Activated naive CD8-positive, alpha-beta T cell treated with anti-CD3 and anti-CD28 coated beads, Interleukin-2, amount 10 ng/mL, durations not matched to agents 7 days and 5 days (primary cell): ENCODE measurements at places on chromosomes 1 and 21.

DNA sequence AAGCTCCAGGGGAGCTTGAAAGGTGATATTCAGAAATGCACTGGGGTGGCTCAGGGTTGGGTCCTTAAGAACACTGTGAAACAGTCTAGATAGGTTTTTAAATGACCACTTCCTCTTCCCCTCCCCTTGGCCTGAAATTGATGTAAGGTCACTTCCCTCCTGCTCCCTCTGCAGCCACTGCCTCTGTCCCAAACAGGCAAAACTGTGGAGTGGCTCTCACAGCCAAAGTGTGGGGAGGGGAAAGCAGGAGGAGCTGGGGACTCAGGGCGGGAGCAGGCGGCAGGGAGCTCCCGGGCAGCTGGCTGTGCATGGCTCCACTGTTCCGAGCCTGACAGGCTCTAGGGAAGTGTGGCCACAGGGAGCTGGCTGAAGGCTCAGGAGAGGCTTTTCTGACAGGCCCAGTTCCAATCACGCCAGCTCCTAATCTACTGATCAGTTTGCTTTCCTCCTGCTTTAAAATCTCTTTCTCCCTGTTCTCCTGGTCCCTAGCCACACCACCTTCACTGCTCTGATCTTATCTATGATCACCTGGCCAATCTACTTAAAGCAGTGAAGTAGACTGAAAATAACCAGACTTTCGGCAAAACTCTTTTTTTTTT is 5.1 kb upstream of the CSRP1 start:
- no peak for DNase-seq

GRCh38 chr1:214719207-214719606 is 116.2 kb downstream of the CENPF start:
- no peak for DNase-seq

- DNase-seq = no peak
Observed at GRCh38 chr1:181658581-181658980, 175.3 kb downstream of the CACNA1E start.

DNA sequence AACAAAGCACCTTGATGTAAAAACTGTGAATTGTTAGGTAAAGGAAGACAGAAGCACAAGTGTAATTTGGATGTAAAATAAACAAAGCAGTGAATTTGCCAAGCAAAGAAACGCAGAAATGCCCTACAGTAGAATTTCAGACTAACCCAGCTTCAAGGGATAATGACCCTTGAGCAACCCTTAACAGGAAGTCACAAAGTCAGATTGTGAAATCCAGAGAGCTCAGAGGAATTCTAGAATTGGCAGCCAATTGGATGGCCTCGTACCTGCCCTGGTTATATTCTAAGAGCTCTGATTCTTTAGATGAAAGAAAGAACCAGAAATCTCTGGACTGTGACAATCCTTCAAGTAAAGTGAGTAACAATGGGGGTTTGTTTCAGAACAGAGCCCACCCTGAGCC is 152.7 kb upstream of the CHRM3 start:
- DNase-seq = no peak

GRCh38 chr1:166080277-166080966 is 86.4 kb downstream of the FAM78B start:
- DNase-seq = no peak

DNA sequence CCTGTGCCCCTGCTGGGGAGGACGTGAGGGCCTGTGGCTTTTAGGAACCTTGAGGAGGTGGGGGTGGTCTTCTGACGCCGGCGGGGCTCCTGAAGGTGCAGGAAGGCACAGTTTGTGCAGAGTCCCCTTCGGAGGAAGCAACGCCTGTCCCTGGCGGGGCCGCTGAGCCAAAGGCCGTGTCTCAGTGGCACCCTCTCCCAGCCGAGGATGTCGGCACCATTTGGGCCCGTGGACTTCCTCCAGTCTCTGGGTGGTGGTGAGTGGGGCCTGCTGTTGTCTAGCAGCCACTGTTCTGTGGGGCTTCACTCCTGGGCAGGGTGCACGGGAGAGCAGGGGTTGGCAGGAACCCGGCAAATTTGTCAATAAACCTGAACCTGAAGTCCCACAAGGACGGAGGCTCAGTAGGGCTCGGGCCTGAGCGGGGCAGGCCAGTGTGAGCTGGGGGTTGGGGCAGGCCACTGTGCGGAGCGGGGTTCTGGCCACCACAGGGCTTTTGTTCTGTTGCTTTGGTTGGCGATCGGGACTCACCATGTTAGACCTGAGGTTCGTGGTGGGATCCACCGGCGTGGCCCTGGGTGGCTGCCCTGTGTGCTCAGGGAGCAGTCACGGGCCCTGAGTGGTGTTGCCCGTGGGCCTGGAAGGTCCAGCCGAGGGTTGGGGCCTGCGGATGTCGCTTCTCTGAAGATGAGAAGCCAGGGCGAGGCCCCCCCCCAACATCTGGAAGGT is 64.8 kb downstream of the SKI start:
- no peak for DNase-seq

DNA sequence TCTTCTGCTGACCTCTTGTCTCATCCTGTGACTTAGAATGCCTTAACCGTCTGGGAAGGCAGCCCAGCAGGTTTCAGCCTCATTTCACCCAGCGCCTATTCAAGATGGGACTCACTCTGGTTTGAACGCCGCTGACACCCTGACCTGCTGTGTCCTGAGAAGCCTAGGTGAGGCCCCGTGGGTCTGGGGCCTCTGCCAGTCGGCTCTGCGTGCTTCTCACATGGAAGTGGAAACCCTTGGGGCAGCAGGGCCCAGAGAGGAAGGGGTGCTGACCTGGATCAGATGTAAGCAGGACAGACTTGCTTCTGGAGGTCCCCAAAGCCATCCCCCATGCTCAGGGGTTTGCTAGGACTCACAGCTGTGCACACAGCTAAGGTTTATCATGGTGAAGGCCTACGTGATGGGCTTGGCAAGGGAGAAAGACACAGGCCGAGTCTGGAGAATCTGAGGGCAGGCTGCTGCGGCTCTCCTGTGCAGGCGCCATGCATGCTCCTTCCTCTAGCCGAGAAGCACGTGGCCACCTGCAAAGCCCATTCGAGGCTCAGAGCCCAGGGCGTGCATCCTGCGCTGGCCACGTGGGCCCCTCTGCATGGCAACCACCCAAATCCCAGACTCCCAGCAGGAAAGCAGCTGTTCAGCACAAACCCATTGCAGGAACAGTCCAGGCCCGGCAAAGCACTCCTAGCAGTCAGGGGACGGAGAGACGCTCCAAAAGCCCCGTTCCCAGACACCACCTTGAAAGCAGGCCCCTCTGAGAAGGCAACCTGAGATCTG is 3.8 kb downstream of the TRPM2 start:
- no peak for DNase-seq

- no peak for DNase-seq
Observed at GRCh38 chr1:205561501-205562203, 57.2 kb downstream of the CDK18 start.

GRCh38 chr1:109158433-109158832 is 44.5 kb downstream of the ELAPOR1 start:
- no peak for DNase-seq

DNA sequence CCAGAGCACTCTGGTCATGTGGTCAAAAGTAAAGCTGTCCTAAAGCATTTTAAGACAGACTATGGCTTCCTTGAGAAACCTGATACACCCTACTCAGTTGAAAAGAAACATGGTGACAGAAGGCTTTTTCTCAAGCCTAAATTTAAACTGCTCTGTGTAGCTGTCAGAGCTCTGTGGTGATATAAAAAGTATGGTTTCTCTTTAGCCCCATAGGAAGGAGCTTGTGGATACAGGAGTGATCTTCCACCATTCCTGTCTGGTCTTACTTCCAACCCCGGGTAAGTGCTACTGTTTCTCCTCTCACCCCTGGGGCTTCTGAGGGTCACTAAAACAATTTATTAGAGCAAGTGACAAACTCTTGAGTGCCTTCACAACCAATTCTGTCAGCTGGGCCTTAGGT is 8.5 kb downstream of the TP53BP2 start:
- DNase-seq = no peak

DNA sequence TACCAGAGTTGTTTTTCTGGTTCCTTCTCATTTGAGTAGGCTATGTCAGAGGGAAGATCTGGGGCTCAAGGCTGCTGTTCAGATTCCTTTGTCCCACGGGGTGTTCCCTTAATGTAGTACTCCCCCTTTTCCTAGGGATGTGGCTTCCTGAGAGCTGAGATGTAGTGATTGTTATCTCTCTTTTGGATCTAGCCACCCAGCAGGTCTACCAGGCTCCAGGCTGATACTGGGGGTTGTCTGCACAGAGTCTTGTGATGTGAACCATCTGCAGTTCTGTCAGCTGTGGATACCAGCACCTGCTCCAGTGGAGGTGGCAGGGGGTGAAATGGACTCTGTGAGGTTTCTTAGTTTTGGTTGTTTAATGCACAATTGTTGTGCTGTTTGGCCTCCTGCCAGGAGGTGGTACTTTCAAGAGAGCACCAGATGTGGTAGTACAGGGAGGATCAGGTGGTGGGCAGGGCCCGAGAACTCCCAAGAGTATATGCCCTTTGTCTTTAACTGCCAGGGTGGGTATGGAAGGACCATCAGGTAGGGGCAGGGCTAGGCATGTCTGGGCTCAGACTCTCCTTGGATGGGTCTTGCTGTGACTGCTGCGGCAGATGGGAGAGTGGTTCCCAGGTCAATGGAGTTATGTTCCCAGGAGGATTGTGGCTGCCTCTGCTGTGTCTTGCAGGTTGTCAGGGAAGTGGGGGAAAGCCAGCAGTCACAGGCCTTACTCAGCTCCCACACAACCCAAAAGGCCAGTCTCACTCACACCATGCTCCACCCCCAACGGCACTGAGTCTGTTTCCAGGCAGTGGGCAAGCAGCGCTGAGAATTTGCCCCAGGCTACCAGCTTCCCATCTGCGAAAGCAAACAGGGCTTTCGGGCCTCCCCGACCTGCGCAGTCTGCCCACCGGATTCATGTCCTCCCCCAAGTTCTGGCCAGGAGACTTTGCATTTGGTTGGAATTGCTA is 64.2 kb downstream of the SERINC2 start:
- no peak for DNase-seq

GRCh38 chr1:71780681-71781080 is 501.7 kb downstream of the NEGR1 start:
- DNase-seq = no peak

- no peak for DNase-seq
Observed at GRCh38 chr1:27403931-27404330, 11.5 kb downstream of the GPR3 start.

- DNase-seq = peak; percentile 66
Observed at GRCh38 chr1:23424293-23425192, at the start of gene TCEA3. TSS of gene TCEA3 (minus strand) at chr1:23424748. CDS start at chr1:23424633, 115 bp downstream.

GRCh38 chr1:39564941-39565340 is 11.6 kb downstream of the PABPC4 start:
- DNase-seq = no peak

GRCh38 chr1:156667968-156668709 is 9.1 kb downstream of the NES start:
- no peak for DNase-seq

DNA sequence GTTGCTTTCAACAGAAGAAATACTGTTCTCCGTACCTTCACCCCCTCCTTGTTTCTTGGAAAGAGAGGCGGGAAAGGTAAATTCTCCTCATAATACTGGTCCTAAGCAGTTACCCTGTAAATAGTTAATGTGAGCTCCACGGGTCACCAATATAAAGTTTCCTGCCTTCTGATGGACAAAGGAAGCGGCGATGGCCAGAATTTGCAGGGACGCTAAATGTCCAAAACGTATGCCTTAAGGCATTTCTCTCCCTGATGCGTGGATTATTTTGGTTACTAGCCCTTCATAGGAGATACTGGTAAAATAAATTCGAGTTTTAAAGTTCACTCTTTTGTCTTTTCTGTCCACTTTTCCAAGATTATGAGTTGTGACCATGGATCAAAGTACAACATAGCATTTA is 898 bp upstream of the PTGS2 start:
- DNase-seq = no peak

DNA sequence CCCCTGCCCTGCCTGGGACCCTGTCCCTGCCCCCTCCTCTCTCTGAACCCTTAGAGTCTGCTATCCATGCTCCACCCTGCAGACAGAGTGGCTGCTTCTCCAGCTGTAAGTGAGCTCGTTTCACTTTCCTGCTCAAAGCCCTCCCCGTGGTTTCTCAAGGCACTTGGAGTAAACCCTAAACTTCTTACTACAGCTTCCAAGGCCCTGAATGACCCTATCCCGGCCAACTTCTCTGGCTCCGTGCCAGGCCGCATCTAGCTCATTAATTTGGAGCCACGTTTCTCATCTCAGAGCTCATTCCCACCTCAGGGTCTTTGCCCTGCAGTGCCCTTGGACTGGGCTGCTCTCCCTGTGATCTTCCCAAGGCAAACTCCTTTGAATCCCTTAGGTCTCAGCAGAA is 235.1 kb upstream of the RUNX1 start:
- DNase-seq = no peak

- DNase-seq = no peak
Observed at GRCh38 chr1:155253208-155253607, 2.1 kb downstream of the ENTREP3 start.

- DNase-seq = no peak
Observed at GRCh38 chr1:207901041-207901653, 9.8 kb downstream of the CD34 start.

DNA sequence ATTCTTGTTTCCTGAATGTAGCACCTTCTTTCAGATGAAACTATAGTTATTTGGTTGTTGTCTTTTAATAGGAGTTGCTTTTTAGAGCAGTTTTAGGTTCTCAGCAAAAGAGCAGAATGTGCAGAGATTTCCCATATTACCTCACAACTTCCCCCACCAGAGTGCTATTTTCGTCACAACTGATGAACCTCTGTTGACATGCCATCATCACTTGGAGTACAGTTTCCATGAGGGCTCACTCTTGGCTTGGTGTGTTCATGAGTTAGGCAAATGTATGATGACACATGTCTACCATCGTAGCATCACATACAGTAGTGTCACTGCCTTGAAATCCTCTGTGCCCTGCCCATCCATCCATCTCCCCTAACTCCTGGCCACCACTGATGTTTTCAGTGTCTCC is 3.7 kb downstream of the IBA57 start:
- no peak for DNase-seq
